ENCODE measurements at places on chromosomes 13 and 19.

DNA sequence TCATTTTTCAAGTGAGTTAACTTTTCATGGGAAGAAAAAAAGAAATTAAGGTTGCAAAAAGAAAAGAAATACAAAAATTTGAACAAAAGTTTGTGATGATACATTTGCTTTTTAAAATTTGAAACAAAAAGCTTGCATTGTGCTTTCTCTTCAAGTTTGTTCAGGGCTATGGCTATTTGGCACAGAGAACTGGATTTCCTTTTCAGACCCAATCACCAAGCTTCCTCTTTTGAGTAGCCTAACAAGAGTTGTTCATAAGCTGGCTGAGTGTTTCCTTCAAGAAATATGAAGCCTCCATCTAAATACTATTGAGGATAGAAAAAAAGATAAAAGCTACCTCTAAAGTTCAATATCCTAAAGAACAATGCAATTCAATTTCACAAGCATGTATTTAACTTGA lies 787.8 kb downstream of the LIG4 start:
- DNase-seq: no peak

DNA sequence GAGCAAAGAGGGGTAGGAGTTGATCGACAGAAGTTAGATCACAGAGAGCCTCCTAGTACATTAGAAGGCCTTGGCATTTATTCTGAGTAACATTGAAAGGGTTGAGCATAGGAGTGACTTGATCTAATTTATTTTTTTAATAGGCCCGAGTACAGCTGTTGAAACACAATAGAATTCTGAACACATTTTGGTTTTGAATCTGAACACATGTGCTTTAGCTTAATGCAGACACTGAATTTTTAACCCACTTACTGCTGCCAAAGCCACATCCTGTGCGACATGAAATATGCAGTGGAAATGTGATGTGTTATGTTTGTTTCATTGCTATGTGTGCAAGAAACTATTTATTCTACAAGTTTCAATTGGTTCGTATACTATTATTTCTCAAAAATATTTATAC lies 1505.9 kb downstream of the PCDH9 start:
- no peak for DNase-seq

- DNase-seq: no peak
These were observed 3.5 kb upstream of the ZNF358 start for GRCh38 chr19:7512400-7512851.

GRCh38 chr13:41345914-41346589 lies 35.0 kb downstream of the NAA16 start:
- DNase-seq: no peak

GRCh38 chr13:112473818-112474217 lies 97.7 kb downstream of the SPACA7 start:
- no peak for DNase-seq

DNA sequence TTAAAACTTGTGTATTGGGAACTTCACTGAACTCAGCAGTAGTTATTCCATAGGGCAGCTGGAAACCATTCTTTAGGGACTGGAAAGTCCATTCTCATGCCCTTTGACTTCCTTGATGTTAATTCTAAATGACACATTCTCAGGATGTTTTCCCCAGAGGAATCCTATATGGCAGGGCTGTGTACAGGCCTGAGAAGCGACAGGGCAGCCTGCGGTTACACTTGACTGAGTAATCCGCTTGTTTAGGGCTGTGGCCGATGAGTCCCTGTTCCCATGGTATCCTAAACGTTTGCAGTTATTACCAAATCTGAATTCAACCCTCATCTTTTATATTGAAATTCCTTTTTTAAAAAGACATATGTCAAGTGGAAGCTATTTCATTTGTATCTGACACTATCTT lies 83.5 kb downstream of the COL4A2 start:
- DNase-seq: no peak

DNA sequence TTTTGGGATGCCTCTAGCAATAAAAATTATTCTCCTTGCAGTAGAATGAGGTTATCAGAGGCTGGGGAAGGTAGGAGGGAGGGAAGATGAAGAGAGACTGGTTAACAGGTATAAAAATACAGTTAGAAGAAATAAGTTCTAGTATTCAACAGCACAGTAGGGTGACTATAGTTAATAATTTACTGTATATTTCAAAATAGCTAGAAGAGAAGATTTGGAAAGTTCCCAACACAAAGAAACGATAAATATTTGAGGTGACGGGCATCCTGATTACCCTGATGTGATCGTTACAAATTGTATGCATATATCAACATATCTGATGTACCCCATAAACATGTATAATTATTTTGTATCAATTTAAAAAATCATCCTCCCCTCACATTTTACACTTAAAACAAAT lies 93.8 kb downstream of the CDADC1 start:
- no peak for DNase-seq

- peak; percentile 38 for DNase-seq
These were observed 868 bp upstream of the EGLN2 start for GRCh38 chr19:40797963-40798682.

GRCh38 chr13:56459286-56459685 lies 681.4 kb upstream of the PRR20A start:
- DNase-seq: no peak

DNA sequence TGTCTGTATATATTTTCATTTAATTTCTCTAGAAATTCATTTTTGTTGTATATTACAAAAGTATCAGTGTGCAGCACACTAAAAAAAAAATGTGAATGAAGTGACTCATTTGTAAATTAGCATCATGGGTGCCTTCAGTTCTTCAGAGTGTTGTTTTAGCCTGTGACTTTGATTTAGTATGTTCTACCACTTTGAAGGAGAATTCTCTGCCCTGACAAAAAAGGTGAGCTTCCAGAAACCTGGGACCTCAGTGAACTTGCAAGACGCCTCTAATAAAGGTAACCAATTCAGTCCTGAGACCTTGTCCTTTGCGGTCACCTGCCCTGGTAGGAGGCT lies 2.4 kb downstream of the METTL21C start:
- no peak for DNase-seq

GRCh38 chr19:52522551-52522950 lies 4.9 kb upstream of the ZNF808 start:
- no peak for DNase-seq

- no peak for DNase-seq
These were observed 38.5 kb upstream of the FGF14 start for GRCh38 chr13:102440259-102440936.

DNA sequence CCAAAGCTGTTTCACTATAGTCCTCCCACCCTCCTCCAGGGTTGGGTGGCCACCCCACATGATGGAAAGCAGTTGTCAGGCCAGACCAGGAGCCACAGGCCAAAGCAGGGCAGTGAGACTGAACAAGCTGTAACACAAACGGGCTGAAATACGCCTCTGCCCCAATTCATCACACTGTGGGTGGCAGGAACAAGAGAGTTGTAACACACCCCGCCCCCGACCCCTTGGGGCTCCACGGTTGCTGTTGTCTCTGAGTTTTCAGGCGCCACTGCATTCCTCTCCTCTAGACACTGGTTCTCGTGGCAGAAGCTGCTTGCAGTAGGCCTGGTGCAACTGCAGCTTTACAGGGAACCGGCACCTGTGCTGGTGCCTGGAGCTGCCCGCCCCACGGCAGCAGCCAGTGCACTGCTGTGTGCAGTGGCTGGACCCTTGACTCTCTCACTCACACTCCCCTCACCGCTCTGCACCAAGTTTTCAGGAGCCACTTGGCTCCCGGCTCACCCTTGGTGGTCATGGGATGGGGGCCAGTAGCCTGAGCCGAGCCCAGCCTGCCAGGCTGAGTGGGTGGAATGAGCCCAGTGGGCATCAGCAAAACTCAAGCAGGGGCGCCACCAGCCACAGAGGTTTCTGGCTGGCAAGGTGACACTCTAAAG lies 1314.5 kb upstream of the MIR17HG start:
- DNase-seq: no peak

- DNase-seq: no peak
These were observed 1891.6 kb upstream of the PCDH20 start for GRCh38 chr13:63307228-63307627.

DNA sequence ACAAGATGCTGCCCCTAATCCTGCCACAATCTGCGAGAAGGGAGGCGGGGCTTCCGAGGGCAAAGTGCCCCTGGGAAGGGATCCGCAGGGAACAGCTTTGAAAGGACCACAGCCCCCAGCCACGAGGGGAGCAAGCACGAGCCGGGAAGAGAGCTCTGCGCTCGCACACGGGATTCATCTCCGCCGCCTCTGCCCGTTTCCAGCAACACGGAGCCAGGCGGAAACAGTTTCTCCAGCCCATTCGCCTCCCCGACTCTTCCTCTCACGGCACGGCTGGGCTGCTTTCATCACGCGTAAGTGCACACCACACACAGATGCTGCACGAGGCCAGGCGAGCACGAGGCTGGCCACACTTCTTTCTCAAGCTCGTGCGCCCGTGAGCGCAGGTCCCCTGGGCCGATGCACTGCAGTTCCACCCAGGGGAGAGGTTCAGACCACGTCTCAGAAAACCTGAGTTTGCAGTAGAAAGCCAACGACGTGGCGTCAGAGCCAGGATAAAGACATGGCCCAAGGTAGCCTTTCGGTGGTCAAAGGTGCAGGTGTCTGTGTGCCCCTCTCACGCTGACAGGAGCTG lies 33.6 kb downstream of the NAXD start:
- DNase-seq: no peak

GRCh38 chr13:76329004-76329403 lies 557.2 kb downstream of the KCTD12 start:
- no peak for DNase-seq

DNA sequence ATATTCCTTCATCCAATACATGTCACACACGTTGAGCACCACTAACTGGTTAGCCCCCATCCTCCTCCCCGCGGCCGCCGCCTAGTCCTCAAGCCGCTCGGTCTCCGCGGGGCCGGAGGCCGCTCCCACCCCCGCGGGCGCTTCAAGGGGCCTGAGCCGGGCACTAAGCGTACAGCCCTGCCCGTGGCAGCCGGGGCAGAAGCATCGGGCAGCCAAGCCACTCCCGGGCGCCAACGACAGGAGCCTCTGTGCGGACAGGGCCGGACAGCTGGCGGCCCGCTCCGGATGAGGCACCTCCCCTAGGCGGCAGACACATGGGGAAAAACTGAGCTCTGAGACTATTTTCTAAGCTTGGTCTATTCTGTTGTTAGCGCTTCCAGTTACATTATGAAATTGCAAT lies 2.8 kb upstream of the ZNF543 start:
- DNase-seq: peak; percentile 38

DNA sequence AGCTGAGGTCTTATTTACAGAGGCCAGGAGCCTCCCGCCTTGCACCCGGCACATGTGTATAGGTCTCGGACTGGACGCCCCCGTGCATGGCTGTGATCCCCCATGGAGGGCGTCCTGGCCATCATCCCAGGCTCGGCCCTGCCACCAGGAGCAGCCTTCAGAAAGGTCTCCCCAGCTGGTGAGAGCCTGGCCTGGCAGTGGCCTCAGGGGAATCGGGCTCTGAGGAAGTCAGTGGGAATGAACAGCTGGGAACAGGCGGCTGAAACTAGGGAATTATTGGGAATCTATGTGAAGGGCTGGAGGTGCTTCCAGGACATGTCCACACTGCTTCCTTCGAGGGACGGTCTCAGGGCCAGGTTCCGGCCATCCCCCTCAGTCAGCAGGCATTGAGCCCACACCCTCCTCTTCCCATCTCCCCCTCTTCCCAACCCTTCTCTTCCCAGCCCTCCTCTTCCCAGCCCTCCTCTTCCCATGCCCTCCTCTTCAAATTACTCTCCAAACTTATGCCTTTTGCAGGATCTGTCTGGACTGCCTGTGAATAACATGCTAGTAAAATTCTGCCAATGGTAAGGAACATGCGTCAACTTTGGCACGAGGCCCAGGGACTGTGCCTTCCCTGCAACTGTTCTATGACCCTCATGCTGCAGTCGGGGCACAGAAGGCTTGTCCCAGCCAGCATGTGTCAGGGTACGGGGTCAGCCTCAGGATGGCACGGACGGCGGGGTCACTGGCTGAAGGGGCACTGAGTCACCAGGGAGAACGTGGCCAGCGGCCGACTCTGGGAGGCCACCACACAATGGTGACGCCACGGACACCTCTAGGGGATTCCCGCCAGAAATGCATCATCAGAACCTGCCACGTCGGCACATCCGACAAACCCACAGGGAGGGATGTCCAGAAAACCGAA lies 24.2 kb upstream of the C13orf46 start:
- DNase-seq: peak; percentile 45

DNA sequence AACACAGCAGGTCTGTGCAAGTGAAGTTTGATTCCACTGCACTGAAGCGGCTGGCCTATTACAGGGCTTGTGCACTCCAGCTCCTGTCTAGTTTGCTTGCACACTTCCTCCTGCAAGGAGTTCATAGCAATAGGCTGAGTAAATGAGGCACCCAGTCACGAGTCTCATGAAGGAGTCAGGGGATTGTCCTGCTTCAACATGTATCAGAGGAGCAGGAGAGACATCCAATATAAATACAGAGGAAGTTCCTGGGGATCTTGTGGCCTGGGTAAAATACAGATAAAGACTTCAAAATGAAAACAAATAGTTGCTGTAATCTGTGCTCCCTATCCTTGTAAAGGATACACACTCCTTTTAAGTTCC lies 259.9 kb downstream of the SLITRK1 start:
- DNase-seq: no peak

GRCh38 chr13:113586661-113587479 lies 2.3 kb downstream of the TFDP1 start:
- DNase-seq: no peak

DNA sequence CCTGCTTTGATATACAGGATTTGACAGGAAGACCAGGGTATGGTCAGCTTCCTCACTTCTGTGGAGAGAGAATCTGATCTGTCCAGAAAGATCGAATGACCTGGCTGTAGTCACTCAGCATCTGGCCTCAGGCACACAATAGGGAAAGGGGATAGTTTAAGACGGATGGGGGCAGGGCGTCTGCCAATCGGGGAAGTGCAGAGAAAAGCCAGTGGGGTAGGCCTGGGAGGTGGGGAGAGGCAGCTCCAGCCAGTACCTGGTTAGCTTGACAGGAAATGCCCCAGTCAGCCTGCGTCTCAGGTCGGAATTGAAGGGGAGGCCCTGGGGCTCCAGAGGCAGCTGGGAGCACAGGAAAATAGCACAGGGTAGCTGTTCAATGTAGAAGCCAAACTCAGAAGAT lies 12.4 kb downstream of the ZNF444 start:
- no peak for DNase-seq

DNA sequence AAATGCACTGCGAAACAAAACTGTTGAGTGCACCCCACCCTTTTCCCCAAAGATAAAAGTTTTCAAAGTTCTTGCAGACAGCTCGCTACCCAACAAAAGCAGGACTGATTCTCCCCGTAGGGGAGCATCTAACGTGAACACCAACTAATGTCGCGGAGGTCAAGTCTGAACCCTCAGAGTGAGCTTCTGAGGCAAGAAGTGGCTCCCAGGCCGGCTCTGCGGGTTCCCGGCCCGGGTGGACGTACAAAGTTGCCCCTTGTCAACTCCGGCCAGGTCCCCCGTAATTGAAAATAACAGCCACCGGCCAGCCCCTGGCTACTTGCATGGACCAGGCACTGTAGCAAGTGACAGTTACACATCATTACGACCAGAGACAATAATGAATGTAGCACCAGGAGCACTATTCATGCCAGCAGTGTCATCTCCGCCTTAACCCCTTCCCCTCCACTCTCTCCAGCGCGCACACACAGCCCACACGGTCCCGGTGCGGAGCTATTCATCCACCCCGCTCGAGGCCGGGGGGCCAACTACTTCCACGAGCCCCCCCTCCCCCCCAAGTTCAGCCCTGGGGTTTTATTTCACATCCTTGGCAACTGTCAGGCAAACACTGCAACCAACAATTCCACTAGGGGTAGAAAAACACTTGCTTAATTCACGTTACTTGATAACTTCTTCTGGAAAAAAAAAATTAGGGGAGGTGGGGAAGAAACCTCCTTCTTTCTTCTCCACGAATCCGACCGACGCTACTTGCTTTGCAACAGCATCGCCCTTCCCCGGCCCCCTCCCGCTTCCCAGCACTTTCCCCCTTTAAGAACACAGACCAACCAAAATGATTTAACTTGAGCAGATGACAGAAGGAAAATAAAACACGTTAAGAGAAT lies 1.2 kb downstream of the KLF12 start:
- DNase-seq: peak; percentile 8

Measured in gastrocnemius medialis (tissue), 4 donors.